Ascending aorta (tissue), 2 donors: ENCODE measurements at places on chromosomes 7 and 10.

DNA sequence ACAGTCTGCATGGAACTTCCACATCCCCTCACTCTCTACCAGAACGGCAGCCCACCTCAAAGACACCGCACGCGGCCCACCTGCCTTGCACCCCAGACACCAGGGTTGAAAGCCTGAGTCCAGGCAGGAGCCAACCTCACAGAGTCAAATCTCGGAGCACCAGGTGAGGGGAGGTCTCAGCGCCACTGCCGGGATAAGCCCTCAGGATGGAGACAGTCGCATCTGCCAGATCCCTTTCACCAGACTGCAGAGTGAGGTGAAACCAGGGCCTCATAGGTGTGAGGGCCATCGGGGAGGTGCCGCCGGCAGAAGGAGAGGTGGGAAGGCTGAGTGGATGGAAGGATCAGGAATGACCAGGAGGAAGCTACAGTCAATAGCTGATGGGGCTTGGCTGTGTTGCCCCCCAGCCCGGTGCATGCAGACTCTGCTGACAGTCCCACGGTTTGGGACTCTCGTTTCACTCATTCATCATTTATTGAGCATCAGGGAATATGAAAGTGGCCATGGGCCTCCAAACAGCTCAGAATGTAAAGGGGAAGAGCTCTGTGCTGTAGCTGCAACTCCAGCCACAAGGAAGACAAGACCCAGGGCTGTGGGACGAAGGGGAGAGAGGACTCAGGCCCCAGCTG is 315.0 kb downstream of the PTPRN2 start:
- DNase-seq: no peak

GRCh38 chr7:133691727-133692610 is 435.2 kb upstream of the LRGUK start:
- no peak for DNase-seq

DNA sequence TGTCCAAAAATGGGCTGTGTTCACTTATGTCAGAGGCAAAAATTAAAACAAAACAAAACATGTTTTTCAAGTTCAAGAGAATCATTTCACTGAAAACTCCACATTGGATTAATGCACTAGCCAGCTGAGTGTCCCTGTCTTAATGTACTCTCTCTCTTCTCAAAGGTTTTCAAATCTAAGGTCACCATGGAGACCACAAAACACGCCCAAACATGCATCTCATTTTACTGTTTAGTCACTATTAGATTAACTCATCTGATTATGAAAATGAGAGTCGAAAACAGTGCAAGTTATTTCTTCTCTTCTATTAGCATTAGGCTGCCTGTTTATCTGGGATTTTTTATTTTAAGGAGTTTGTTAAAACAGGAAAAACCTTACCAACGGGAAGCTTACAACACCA is 70.8 kb upstream of the ASAH2 start:
- no peak for DNase-seq

DNA sequence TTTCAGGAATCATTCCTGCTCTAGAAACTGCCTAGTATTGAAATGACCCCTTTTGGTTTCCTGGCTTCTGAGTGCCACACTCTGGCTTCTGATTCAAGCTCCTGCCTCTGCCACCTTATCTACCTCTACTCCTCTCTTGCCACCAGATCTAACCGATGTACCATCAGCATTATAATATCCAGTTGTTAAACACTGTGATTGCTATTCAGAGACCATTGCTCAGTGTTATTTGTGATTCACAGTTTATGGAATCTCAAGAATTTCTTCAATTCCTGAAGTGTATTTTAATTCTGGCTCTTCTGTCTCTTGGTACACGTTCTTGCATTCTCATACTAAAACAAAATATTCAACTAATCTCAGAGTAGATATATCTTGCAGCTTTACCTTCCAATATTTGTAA is 88.7 kb downstream of the DYNC1I1 start:
- no peak for DNase-seq
